NCI-H1930 (cell line): ENCODE measurements at places on chromosomes 5 and 9.

- no peak for DNase-seq
Observed at GRCh38 chr5:172235827-172236736, 42.1 kb downstream of the EFCAB9 start.

DNA sequence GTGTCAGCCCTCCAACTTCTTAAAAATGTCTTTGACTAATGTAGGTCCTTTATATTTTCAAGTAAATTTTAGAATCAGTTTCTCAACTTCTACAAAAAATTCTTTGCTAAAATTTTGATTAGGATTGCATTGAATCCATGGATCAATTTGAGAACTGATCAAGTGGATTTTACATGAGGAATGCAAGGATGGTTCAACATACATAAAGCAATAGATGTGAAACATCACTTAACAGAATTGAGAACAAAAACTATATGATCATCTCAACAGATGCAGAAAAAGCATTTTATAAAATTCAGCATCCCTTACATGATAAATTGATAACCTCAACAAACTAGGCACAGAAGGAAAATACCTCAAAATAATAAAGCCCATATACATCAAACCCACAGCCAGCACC lies 190.8 kb downstream of the AUH start:
- DNase-seq: no peak

- peak; percentile 48 for DNase-seq
Observed at GRCh38 chr9:22374051-22374450, 72.6 kb upstream of the DMRTA1 start.

GRCh38 chr5:136031711-136032110 lies 2.9 kb downstream of the TGFBI start:
- DNase-seq: no peak

- DNase-seq: no peak
Observed at GRCh38 chr9:9892217-9892616, 720.6 kb downstream of the PTPRD start.

- DNase-seq: no peak
Observed at GRCh38 chr5:94705427-94705826, 87.0 kb downstream of the SLF1 start.

- DNase-seq: no peak
Observed at GRCh38 chr5:15993334-15993733, 186.3 kb downstream of the MARCHF11 start.

DNA sequence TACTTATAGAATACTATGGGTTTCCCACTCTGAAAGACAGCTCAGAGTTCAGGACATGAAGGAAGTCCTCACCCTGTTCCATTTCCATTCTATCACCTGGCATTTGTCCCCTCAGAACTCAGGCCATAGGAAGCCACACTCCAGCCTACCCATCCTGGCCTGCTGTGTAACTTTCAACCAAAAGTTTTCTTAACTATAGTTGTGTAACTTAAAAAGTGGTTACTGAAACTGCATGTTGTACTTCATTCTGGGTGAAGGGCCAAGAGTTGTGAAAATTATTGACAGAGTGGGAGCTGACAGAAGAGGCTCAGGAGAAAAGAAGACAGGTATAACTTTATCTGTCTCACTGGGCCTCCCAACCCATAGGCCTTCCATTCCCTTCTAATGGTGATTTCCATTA lies 212.5 kb downstream of the RAB3C start:
- DNase-seq: no peak

DNA sequence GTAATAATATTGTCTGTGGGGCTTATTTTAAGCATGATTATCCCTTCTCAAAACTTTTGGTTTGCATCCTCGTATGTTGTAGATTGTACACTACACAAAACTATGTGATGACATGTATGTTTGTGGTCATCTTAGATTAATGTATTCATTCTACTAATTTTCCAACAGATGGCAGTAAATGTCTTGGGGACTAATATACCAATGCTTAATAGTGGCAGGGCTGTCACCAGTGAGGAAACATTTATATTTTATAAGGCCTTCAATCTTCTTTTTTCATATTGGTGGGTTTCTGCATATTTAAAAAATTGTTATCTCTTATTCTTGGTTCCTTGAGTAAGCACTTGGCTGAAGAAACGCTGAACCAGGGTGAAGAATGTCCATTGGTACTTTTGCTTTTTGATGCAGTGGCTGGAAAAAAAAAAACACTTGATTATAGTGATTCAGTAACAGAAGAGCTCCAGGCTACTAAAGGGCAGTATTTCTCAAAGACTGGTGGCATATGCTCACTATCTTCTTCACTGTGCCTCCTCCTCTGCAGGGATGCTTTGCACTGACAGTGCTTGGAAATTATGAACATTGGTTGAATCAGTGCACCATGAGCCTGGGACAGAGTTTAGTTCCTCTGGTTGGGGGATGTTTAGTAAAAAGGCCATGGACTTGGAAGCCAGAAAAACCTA lies 530.3 kb downstream of the RASEF start:
- DNase-seq: no peak

- DNase-seq: no peak
Observed at GRCh38 chr5:126778675-126779403, 1.9 kb downstream of the LMNB1 start.

DNA sequence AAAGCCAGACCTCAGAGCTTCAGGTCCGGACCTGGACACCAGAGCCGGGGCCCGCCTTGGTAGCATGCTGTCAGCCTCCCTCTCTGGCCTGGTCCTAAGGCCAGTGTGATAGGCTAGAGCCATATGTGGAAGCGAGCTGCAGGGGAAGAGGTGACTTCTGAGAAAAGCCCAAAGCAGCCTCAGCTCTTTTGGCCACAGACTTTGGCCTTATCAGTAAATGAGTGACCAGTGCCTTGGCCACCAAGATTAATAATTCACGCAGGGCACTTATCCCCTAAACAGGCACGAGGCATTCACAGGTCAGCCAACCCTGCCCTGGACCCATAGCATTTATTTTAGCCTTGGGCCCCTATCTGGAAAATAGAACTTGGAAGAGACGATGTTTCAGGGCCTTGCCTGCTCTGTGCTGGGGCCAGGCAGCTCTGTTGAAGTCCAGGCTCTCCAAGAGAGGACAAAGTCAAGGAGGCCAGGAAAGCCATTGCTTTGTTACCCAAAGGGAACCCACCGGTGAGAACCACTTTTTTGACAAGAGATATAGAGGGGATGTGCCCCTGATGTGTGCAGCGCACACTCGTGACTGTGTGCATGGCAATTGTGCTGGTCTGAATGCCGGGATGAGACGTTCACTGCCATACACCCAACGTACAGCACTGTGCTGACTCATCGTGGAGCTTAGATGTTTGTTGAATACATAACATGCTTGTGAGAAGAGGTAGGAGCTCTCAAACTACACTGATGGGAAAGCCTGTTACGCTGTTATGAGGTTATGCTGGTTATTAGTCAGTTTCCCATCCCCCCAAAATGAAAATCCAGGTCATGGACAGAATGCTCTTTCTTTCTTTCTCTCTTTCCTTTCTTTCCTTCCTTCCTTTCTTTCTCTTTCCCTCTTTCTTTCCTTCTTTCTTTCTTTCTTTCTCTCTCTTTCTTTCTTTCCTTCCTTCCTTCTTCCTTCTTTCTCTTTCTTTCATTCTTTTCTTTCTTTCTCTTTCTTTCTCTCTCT lies 5.0 kb upstream of the SLC34A1 start:
- DNase-seq: no peak

DNA sequence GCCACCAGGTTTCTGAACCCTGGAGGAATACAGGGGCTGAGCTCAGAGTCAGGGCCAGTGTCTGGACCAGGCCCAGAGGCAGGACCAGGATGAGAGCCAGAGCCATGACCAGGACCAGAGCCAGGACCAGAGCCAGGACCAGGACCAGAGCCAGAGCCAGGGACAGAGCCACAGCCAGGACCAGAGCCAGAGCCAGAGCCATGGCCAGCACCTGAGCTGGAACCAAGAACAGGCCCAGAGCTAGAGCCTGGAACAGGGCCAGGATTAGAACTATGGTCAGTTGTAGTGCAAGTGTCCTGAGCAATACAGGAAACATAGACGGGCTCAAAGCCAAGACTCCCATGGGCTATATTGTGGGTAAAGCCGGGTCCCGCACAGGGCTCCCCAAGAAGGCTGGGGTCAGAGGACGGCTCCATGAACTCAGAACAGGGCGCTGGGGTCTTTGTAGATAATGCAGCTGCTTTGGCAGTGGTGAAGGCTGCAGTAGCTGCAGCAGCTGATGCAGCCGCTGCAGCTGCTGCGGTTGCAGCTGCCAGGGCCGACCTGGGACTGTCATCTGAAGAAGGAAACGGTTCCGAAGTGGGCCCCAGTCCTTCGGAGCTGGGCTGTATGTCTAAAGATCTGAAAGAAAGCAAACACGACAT lies 559 bp downstream of the SPAG8 start:
- no peak for DNase-seq

DNA sequence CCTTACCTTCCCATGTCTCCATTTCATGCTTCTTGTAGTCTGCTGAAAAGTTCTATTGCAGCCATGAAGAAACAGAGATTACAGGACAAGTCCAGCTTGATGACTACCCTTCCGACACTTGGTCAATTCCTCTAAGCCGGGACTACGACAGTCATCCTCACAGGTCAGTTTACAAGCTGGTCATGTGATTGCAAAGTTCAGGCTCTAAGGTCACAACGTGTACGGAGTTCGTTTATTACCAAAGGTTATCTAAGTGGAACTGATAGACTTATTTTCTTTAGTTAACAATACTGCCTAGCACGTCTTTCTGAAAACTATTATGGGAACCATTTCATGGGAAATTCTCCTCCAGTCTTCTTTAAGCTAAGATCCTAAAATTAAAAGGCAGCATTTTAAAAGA lies 88.5 kb upstream of the NR5A1 start:
- DNase-seq: no peak

GRCh38 chr5:21895766-21896350 lies 957.3 kb downstream of the CDH12 start:
- DNase-seq: no peak

DNA sequence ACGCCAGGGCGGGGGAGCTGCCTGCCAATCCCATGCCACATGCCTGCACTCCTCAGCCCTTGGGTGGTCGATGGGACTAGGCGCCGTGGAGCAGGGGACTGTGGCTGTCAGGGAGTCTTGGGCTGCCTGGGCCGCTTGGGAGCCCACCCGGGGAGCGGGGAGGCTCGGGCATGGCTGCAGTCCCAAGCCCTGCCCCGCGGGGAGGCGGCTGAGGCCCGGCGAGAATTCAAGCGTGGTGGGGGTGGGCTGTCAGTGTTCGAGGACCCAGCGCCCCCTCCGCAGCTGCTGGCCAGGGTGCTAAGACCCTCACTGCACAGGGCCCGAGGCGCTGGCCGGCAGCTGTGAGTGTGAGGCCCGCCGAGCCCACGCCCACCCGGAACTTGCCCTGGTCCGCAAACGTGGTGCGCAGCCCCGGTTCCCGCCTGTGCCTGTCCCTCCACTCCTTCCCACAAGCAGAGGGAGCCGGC lies 83.2 kb upstream of the DMRTA1 start:
- DNase-seq: no peak

- DNase-seq: no peak
Observed at GRCh38 chr9:132973713-132974112, 4.8 kb upstream of the GFI1B start.

DNA sequence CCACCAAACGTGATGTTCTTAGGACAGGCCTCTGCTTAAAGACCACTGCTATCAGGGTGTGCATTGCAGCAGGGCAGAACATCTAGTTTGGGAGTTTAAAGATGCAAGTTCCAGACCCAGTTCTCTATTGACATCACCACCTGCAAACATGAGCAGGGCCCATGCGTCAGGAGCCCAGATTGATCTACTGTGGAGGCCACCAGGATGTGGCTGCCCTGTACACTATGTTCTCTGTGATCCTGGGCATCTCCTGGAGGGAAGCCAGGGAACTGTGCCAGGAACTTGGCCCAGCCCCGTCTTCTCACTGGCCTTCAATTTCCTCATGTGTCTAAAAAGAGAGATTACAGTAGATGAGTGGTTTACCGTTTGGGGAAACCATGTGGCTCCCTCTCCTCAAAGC lies 87.1 kb downstream of the PDE6A start:
- DNase-seq: no peak

GRCh38 chr5:7855611-7856010 lies 4.7 kb upstream of the CFAP90 start:
- no peak for DNase-seq

DNA sequence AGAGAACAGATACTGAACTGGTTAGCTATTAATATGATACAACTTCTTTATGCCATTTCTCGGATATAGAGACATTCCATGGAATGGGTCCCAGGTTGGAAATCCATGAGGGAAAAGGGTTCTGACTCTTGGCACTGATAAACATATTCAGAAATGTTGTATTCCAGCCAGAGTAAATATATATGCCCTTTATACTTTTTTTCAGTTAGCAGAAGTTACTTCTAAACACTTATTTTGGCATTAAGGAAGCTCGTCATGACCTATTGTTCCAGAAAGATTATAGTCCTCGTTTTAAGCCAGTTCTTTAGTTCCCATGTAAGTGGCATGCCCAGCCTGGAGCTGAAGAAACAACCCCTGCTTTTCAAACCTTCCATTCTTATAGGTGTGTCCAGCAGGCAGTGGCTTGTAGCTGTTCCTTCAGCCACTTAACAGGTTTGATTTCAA lies 181.6 kb downstream of the CD180 start:
- DNase-seq: no peak

- DNase-seq: no peak
Observed at GRCh38 chr5:91332267-91333045, 50.7 kb downstream of the ARRDC3 start.

- DNase-seq: no peak
Observed at GRCh38 chr9:134698587-134699342, 57.2 kb downstream of the COL5A1 start.

DNA sequence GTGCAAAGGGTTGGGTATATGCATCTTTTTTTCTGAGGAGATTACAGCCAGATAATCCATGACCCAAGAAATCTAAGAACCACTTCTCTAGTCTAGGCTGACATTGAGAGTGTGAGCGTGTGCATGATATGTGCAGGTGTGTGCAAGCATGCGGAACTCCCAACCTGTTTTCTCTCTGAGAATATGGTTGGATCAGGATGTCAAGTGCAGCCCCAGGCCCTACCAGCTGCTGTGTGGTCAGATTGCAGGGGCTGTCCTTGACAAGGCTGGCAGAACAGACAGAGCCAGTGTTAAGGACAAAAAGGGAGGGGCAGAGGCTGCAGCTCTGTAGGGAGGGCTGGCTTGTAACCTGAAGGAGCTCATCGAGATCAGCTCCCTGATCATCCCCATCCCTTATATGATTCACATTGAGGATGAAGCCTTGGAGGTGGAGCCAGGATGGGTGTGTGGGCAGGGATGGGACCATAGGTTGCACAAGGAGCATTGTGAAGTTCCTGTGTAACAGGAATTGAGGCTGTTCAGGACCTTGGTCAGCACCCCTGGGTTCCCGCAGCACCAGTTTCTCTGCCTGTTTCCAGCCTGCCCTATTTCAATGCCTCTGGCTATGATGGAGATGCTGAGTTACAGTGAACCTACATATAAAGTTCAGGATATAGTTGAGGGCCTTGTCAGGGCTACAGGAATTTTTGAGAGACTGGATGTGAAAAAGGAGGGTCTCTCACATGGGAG lies 52.6 kb upstream of the ARAP3 start:
- DNase-seq: no peak
